GM12878 (cell line): ENCODE measurements at places on chromosomes 12 and 14. TPM values are rescaled to one million over a fixed set of nuclear protein-coding genes. Genes with fewer than 3 reads are reported as not detected.
A peak's percentile ranks its signal among the peaks of the same experiment; 100 is the strongest.

Gene GLT1D1
- total RNA-seq = 4.1 and 4.2 TPM in 2 replicates

Gene TRIM9
- total RNA-seq = 0.18 and 0.19 TPM in 2 replicates

Gene SLC7A7
- 44.7 and 50.8 TPM in 2 replicates for total RNA-seq

Gene LRP1-AS
- total RNA-seq = not detected in 2 replicates

Gene ST8SIA1
- 0.16 TPM in 1 of 2 replicates, not detected in the other for total RNA-seq

Gene CCDC85C
- total RNA-seq = 3.0 and 3.4 TPM in 2 replicates

Gene SERPINA4
- 0.13 TPM in 1 of 2 replicates, not detected in the other for total RNA-seq

Gene ASB8
- 28.7 and 29.3 TPM in 2 replicates for total RNA-seq

Gene AICDA
- total RNA-seq = 11.5 and 12.7 TPM in 2 replicates

Gene CLEC6A
- not detected in 2 replicates for total RNA-seq

Gene TAS2R19
- total RNA-seq = 1.4 and 2.7 TPM in 2 replicates

DNA sequence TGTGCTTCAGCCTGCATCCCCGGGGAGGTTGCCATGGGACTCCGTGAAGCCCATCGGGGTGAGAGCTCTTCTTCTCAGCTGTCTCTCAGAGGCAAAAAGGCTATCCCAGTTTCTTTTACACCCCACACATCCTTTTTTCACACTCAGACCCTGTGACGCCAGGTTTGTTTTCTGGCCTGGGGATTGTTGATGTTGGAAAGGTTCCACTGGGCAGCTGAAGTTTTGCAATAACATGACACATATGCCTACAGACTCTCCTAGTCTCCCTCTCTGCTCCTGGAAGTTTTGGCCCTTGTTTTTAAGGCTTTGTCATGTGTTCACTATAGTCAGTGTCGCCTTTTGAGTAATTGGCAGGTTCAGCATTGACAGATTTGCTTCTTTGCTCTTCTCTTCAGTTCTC lies 118.6 kb downstream of the SMOC1 start:
- no peak for DNase-seq

GRCh38 chr12:52189376-52190174 lies 2.2 kb downstream of the KRT80 start:
- no peak for DNase-seq

GRCh38 chr12:43198608-43199007 lies 353.4 kb downstream of the ADAMTS20 start:
- no peak for DNase-seq

GRCh38 chr12:77179515-77179914 lies 114.1 kb upstream of the E2F7 start:
- DNase-seq = no peak

DNA sequence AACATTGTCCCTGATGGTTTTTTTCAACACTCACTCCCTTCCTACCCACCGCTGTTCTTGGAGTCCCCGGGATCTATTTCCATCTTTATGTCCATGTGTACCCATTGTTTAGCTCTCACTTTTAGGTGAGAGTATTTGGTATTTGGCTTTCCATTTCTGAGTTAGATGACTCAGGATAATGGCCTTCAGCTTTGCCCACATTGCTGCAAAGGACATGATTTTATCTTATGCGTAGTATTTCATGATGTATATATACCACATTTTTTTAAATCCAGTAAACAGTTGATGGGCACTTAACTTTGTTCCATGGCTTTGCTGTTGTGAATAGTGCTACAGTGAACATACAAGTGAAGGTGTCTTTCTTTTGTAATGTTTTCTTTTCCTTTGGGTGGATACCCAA lies 123.5 kb upstream of the KITLG start:
- no peak for DNase-seq

- DNase-seq = no peak
Observed at GRCh38 chr12:52216807-52217206, 16.2 kb upstream of the KRT7 start.

- DNase-seq = peak; percentile 53
Observed at GRCh38 chr12:12606781-12607589, 4.7 kb upstream of the CREBL2 start.

DNA sequence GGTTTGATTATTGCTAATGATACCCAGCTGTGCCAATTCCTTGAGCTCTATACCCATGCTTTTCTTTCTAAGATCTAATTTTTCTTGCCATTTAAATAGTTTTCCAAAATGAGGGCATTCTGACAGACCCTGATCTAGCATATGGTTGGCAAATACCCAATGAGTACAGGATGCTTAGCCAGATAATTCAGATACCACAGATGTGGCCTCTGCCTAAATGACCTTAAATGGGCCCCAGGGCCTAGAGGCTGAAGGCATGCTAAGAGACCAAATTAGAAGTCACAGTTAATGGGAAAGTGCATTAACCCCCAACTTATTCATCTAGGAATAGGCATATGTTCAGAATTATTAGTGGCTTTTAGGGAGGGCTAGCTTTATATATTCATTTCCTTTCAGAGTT lies 122.3 kb upstream of the CNOT2 start:
- no peak for DNase-seq

DNA sequence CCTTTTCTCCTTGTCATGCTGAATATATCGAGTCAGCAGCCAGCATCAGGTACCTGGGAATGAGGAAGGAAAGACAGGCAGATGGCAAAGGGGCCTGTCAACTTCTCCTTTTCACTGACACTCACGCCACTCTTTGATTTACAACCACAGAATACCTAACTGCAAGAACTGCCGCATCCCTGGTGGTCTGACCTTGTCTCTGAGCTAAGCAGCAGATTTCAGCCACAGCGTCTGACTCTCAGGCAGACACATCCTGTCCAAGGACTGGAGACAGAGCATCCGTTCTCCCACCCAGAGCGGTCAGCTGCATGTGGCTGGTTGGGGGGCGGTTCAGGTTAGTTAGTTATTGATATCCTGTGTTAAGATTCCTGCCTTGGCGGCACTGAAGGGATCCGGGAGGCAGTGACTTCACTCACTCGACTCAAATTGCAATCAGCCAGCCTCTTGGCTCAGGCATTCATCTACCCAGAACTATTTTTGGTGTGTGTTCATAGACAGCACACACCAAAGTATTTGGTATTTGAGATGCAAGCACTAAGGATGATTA lies 11.2 kb upstream of the MAP1LC3B2 start:
- DNase-seq = no peak

DNA sequence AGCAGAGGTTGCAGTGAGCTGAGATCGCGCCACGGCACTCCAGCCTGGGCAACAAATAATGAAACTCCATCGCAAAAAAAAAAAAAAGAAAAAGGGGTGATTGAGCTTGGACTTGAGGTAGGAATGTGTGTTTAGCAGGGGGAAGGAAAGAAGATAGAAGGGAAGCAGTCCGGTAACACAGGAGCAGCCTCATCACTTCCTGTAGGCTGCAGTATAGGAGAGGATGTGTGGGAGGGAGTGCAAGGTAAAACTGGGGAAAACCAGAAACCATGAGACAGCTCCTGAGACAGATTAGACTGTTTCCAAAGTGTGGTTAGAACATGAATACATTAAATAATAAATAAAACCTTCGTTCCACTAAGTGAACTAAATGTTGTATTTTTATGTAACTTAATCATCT lies 49.2 kb downstream of the FGD4 start:
- DNase-seq = no peak

DNA sequence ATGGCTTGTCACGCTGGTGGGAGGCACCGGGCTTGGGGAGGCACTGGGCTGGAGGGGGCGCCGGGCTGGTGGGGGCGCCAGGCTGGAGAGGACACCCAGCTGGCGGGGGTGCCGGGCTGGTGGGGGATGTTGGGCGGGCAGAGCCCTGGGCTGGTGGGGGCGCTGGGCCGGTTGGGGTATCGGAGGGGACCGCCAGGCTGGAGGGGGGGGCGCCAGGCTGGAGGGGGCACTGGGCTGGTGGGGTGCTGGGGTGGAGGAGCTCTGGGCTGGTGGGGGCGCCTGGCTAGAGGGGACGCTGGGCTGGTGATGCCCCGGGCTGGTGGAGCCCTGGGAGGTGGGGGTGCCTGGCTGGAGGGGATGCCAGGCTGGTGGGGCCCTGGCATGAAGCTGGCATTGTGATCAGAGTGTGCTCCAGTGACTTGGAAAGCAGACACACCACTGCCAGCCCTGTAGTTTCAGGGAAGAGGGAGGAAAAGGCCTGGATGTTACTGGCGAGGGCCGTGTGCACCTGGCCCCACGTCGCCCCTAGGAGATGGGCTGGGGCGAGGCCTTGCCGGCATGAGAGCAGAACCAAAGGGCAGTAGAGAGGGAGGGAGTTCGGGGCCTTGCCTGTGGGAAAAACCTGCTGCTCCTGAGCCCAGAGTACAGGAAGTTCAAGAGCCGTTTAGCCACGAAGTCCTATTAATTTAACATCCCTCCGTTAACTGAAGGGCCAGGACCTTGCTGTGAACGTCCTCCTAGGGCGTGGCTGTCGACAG lies 13.1 kb downstream of the TEDC1 start:
- DNase-seq = no peak

- no peak for DNase-seq
Observed at GRCh38 chr12:117774941-117775775, 193.6 kb downstream of the KSR2 start.

GRCh38 chr12:96187956-96188355 lies 6.2 kb upstream of the ELK3 start:
- DNase-seq = no peak

DNA sequence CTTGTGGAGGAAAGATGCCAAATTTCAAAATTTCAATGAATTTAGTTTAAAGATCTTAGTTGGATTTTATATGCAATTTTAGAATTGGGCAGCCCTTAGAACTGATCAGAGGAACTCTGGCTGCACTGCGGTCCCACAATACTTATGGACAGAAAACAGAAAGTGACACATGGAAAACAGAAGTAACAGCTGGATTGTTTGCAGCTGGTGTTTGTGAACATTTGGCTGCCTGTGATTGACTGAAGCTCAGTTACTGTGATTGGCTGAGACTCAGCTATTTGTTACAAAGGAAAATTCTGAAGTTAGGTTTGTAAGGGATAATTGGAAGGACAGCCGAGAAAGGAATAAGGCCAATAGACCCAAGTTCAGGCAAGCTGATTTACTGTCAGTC lies 10.0 kb upstream of the KRT86 start:
- no peak for DNase-seq

- no peak for DNase-seq
Observed at GRCh38 chr14:21024585-21025370, at the start of gene NDRG2. Gene NDRG2 (minus strand): TSS chr14:21025061. CDS start chr14:21023315, 1,746 bp downstream.

DNA sequence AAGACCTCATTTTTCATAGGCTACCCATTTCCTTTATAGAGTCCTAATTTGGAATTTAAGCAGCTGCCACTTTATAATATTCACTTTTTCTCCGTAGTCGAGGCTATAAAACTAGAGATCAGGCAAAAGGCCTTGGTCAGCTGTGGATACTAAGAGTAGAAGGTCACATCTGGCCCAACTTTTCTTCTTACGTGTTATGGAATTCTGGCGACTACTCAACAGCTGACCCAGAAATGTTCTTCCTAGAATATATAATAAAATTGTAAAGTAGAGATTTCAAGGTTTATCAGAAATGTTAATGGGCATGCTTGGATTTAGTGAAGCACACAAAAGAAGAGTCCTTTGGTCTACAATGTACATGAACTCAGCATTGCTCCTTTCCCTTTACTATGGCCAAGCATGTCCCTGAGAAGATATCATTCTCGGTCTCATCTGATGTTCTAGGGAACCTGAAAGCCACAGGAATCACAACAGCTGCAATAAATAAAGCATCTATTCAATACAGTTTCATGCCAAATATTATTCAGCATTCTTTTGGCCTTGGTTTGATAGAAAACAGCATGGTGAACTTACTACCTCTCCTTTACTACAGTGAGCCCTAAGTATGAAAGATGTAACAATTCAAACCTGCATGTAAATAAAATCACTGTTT lies 261.4 kb upstream of the NPAS3 start:
- DNase-seq = no peak

GRCh38 chr12:50508414-50508813 lies 3.6 kb downstream of the DIP2B start:
- no peak for DNase-seq

GRCh38 chr14:37142835-37143401 lies 29.5 kb downstream of the SLC25A21 start:
- no peak for DNase-seq

GRCh38 chr12:80412343-80412953 lies 31.6 kb upstream of the PTPRQ start:
- DNase-seq = no peak
